ENCODE measurements at places on chromosomes 5 and 9. TPM values are rescaled to one million over a fixed set of nuclear protein-coding genes. Genes with fewer than 3 reads are reported as not detected.

Gene ADAM19
- total RNA-seq: 29.0 TPM

Gene ENTREP1
- total RNA-seq: not detected

GRCh38 chr9:90941661-90942060 is 140.0 kb downstream of the SYK start:
- no peaks in the 10 kb centered on the region for H3K4me1 ChIP-seq
- H3K36me3 ChIP-seq: no peaks in the 10 kb centered on the region
- peaks cover 18% of the 10 kb centered on the region for H3K27me3 ChIP-seq
- H3K4me3 ChIP-seq: no peak overlapping the region

- no peak for DNase-seq
- no peaks in the 10 kb centered on the region for H3K36me3 ChIP-seq
- H3K4me1 ChIP-seq: peaks cover 10% of the 10 kb centered on the region
- H3K27ac ChIP-seq: peak overlapping the region; percentile 59
- peaks cover 18% of the 10 kb centered on the region for H3K27me3 ChIP-seq
- H3K4me3 ChIP-seq: no peak overlapping the region
Measured at GRCh38 chr9:98038958-98039357, 17.6 kb upstream of the NANS start.

- no peaks in the 10 kb centered on the region for H3K36me3 ChIP-seq
- H3K4me3 ChIP-seq: no peak overlapping the region
- no peak overlapping the region for H3K27ac ChIP-seq
- no peaks in the 10 kb centered on the region for H3K27me3 ChIP-seq
- peaks cover 23% of the 10 kb centered on the region for H3K4me1 ChIP-seq
Measured at GRCh38 chr9:89994988-89995613, 390.3 kb downstream of the GADD45G start.

- peaks cover 3% of the 10 kb centered on the region for H3K36me3 ChIP-seq
- H3K27me3 ChIP-seq: peaks cover 32% of the 10 kb centered on the region
- H3K4me3 ChIP-seq: no peak overlapping the region
- no peak overlapping the region for H3K27ac ChIP-seq
- peaks cover 38% of the 10 kb centered on the region for H3K4me1 ChIP-seq
Measured at GRCh38 chr9:130142641-130143040, 29.6 kb upstream of the NCS1 start.

GRCh38 chr9:129435988-129436717 is 184.7 kb downstream of the C9orf50 start:
- H3K27ac ChIP-seq: no peak overlapping the region
- H3K27me3 ChIP-seq: peaks cover 63% of the 10 kb centered on the region
- DNase-seq: no peak

Gene MCCC2
- 42.6 TPM for total RNA-seq

DNA sequence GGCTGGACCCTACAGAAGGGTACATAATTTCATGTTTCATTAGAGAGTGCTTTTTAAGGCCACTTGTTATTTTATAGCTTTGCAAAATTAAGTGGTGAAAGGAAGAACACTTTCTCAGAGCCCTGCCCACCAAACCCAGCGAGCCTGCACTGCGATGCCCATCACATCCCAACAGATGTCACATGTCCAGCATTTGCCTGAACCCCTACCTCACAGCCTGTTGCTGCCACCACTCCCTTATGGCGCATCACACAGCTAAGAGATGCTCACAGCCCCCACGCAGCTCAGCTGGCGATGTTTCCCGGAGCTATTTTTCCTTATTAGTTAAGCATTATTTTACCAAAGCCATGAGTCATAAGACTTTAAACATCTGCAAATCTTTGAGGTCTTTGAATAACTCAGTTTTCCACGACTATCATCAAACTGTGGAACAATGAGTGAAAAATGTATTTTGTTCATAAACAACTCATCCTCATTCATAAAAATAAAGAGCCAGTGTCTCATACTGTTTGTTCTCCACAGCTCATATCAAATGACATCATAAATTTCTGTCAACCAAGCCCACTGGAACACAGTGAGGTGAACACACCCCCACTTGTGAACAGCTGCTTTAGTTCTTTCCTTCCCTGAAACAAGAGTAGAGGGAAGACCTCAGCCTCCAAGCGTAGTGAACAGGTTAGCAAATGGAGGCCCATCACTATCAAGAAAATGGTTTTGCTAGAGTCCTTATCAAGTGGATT is 104.9 kb downstream of the SYK start:
- H3K4me1 ChIP-seq: no peaks in the 10 kb centered on the region
- no peak for DNase-seq
- no peak overlapping the region for H3K4me3 ChIP-seq
- no peaks in the 10 kb centered on the region for H3K27me3 ChIP-seq
- H3K36me3 ChIP-seq: no peaks in the 10 kb centered on the region
